ENCODE measurements at places on chromosomes 7 and 10.

DNA sequence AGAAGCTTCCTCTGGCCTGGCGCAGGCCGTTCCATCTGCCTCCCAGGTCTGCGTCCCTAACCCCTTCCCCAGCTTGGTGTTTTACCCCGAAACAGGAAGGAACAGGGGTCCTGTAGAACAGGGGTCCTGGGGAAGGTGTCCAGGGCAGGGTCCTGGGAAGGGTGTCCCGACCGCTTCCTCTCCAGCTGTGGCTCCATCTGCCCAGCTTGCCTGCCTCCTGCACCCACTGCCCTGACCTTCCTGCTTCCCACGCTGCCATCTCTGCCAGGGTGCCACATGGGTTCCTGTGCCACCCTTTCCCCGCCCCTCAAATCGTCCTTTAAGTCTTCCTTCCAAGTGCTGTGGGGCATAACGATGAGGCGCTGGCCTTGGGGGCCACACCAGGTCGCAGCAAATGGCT is 32.4 kb downstream of the WDR86 start:
- H3K4me3 ChIP-seq = no peak overlapping the region
- peaks cover 60% of the 10 kb centered on the region for H3K36me3 ChIP-seq
- H3K27me3 ChIP-seq = no peaks in the 10 kb centered on the region
- DNase-seq = no peak

DNA sequence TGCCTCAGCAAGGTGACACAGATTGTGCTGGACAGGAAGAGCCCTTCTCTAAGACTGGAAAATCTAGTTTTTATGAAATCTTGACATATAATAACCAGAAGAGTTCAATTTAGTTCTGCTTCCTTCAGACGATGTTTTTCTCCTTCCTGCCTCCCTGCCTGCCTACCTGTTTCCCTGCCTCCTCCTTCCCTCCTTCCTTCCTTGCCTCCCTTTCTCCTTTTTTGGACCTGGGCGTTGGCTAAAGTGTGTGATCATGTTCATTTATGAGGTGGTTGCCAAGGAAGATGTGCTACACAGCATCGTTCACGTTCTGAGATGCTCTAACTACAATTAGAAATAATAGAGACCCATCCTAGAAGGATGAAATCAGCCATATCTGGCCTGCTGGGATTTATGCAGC is 224.6 kb downstream of the PHTF2 start:
- no peaks in the 10 kb centered on the region for H3K36me3 ChIP-seq
- DNase-seq = no peak
- no peak overlapping the region for H3K4me3 ChIP-seq
- peaks cover 9% of the 10 kb centered on the region for H3K4me1 ChIP-seq
- H3K27me3 ChIP-seq = no peaks in the 10 kb centered on the region

- no peaks in the 10 kb centered on the region for H3K27me3 ChIP-seq
- peak overlapping the region; percentile 19 for H3K4me3 ChIP-seq
- H3K27ac ChIP-seq = no peak overlapping the region
- no peaks in the 10 kb centered on the region for H3K4me1 ChIP-seq
- H3K36me3 ChIP-seq = no peaks in the 10 kb centered on the region
These were observed 414 bp downstream of the HOXA2 start for GRCh38 chr7:27101957-27102580.

DNA sequence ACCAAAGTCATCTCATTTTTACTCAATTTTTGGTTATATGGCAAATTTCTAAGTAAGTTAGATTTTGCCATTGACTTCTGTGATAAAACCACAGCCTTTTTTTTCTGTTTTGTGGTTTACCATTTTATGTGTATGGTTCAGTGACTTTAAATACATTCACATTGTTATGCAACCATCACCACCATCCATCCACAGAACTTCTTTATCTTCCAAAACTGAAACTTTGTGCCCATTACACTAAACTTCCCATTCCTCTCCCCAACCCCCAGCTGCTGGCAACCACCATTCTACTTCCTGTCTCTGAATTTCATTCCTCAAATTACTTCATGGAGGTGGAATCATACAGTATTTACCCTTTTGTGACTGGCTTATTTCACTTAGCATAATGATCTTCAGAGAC is 280.4 kb upstream of the TCERG1L start:
- H3K4me3 ChIP-seq = no peak overlapping the region
- H3K36me3 ChIP-seq = no peaks in the 10 kb centered on the region
- no peaks in the 10 kb centered on the region for H3K27me3 ChIP-seq
- H3K4me1 ChIP-seq = no peaks in the 10 kb centered on the region
- DNase-seq = no peak

DNA sequence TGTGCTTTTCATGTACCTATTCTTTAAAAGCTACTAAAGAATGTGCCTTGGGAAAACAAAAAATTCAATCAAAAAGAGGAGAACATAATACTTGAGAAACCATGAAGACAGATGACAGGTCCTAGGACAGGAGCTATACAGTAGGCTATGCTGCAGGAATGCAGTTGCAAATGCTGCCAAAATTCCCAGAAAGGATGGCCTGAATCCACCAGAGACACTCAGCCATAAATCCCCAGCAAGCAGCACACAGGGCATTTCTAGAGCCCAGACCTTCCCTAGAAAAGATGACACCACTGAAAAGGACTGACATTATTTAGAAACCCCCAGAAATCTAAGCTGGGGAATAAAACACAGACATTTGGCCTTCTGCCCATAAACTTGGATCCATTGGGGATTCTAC is 237.3 kb downstream of the C7orf25 start:
- H3K36me3 ChIP-seq = no peaks in the 10 kb centered on the region
- H3K4me1 ChIP-seq = peaks cover 17% of the 10 kb centered on the region

DNA sequence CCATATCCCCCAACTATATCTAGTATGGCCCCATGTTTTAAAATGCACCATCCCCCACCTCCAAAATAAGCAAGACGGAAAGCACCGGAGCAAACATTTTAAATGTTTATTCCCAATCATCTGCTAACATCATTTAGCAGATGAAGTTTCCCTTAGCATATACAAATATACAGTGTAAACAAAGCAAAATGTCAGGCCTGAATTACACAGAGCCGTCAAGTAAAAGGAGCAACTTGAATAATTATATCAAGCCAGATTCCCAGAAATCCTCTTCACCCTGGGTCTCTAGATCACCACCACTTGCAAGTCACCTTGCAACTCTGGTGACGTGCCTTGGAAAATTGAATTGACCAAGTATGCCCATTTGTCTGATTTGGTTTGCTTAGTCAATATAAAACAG is 91.6 kb upstream of the COL1A2 start:
- H3K36me3 ChIP-seq = no peaks in the 10 kb centered on the region
- no peak overlapping the region for H3K4me3 ChIP-seq
- H3K4me1 ChIP-seq = no peaks in the 10 kb centered on the region
- no peak for DNase-seq
- H3K27ac ChIP-seq = peak overlapping the region; percentile 79
- H3K27me3 ChIP-seq = no peaks in the 10 kb centered on the region

- DNase-seq = peak; percentile 50
- H3K27me3 ChIP-seq = no peaks in the 10 kb centered on the region
- H3K27ac ChIP-seq = no peak overlapping the region
- no peak overlapping the region for H3K4me3 ChIP-seq
- no peaks in the 10 kb centered on the region for H3K36me3 ChIP-seq
These were observed 80.7 kb upstream of the CHST15 start for GRCh38 chr10:124174071-124174566.

DNA sequence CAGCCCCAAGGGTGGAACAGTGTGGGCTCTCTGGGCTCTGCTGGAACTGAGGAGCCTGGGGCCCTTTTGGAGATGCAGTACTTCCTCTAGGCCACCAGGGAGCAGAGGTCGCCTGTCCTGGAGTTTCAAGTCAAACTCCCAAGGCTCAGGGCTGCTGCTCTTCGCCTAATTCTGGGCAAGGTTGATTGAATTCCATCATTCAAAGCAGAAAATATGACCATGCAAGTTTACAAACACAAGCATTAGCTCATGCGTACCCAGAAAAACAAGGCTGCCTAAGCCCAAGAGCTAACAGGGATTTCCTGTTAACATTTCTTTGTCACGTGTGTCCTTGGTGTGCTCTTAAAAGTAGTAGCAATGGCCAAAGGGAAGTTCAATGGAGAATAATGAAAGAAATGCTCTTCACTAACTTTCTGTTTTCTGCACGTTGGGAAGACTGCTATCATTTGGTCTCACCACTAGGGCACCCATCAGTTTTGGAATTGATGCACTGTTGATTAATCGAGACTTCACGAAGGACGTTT is 20.1 kb downstream of the LDB3 start:
- peaks cover 23% of the 10 kb centered on the region for H3K36me3 ChIP-seq
- no peak overlapping the region for H3K4me3 ChIP-seq

DNA sequence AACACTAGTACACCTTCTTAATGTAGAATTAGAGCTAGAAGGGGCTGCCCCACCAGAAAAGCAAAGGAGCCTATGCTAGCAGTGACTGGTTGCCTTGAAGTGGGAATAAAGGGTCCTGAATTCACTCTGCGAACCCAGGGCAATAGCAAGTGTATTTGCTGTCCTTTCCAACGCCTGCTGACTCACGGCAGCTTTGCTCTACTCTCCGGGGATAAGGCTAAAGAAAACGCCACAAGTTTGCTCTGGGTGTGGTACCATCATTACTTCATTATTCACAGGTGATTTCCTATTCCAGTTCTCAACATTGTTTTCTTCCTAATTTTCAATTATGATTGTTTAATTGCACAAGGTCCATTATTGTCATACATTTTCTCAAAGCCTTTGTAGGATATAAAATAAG is 220.5 kb upstream of the AOAH start:
- H3K27me3 ChIP-seq = no peaks in the 10 kb centered on the region
- no peak for DNase-seq
- H3K4me1 ChIP-seq = peaks cover 8% of the 10 kb centered on the region

DNA sequence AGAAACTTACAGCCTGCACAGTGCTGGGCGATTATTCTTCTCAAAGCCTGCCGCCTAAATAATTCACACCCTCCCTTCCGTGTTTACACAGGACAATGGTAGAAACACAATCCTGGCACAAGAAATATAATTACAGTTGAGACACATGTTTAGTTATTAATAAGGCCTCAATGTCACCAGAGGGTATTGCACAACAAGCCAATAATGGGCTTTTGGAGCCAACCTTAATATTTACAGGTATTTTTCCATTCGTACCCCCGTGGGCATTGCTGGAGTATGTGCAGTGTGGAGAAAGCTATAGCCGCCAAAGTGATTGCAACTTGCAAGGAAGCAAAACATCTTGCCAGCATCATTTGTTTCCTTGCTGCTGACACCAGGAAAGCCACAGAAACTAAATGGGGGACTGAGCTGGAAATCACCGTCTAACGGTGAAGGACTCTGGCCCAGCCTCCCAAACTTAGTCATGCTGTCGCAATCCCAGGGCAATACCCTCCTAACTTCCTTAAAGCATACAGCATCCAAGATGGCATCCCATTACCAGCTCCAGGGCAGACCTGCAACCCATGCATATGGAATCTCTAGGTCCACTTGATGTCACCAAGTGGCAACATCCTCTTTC is 8.6 kb downstream of the CALN1 start:
- H3K27me3 ChIP-seq = no peaks in the 10 kb centered on the region
- H3K4me3 ChIP-seq = no peak overlapping the region
- H3K4me1 ChIP-seq = no peaks in the 10 kb centered on the region

DNA sequence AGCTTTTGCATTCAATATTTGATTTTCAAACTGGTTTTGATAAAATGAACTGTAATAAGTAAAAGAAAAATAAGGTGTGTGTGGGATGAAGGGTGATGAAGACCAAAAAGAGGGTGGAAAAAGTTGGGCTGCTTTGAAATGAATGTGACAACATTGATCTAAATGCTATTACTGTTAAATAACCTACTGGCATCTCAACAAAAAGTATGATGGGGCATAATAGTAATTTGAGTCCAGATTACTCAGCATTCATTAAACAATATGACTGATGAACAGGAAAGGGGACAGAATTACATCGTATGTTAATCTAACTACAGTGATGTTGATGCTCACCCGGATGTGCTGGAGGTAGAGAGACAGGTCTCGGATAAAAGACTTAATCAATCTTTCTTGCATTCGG is 112.2 kb downstream of the ABCC2 start:
- H3K27me3 ChIP-seq = no peaks in the 10 kb centered on the region
- H3K27ac ChIP-seq = no peak overlapping the region
- DNase-seq = no peak
- H3K4me1 ChIP-seq = no peaks in the 10 kb centered on the region
- peaks cover 53% of the 10 kb centered on the region for H3K36me3 ChIP-seq

DNA sequence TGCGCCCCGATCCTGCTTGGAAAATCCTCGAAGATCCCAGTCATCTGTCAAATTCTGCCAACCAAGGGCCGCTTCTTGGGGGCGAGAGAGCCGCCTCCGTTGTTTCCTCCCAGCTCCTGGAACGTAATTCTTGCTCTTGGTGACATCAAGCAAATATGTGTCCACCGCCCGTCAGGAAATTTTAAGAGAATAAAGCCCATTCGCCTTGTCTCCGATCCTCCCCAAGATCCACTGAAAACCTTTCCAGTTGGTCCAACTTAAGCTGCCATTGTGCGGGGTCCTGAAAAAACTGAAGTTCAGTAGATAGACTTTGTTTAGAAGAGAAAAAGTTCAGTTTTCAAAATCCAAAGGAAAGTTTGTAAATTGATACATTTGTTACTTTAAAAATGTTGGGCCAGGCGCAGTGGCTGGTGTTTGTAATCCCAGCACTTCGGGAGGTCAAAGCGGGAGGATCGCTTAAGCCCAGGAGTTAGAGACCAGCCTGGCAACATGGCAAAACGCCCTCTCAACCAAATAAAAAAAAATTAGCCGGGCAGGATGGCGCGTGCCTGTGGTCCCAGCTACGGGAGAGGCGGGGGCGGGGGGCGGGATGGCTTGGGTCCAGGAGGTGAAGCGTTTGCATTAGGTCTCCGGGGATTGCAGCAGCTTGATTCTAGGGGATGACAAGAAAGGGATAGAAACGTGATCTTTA is 1.0 kb upstream of the ZNF800 start:
- H3K4me1 ChIP-seq = peaks cover 15% of the 10 kb centered on the region
- H3K27me3 ChIP-seq = no peaks in the 10 kb centered on the region
- no peak for DNase-seq
- H3K27ac ChIP-seq = peak overlapping the region; percentile 94
- H3K4me3 ChIP-seq = peak overlapping the region; percentile 89
- peaks cover 5% of the 10 kb centered on the region for H3K36me3 ChIP-seq

DNA sequence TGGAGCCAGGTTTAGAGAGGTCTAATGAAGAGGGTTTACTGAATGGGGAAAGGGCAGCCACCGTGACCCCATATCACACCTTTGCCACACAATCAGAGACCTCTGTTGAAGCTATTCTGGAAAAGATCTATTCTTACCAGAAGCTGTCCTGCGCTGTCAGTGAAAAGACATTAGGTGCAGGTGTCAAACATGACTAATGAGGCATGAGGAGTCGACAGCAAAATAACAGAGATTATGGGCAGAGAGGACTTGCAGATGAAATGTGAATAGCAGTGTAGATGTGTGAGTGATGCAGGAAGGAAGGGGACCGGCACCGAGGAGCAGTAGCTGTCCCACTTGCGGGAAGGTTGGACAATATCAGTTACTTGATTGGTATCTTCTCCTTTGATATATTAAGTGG is 627.7 kb upstream of the GALNT17 start:
- no peak for DNase-seq
- no peak overlapping the region for H3K4me3 ChIP-seq
- H3K36me3 ChIP-seq = no peaks in the 10 kb centered on the region
- H3K27me3 ChIP-seq = no peaks in the 10 kb centered on the region

GRCh38 chr7:142697270-142697669 is 52.0 kb upstream of the PRSS1 start:
- no peaks in the 10 kb centered on the region for H3K4me1 ChIP-seq
- no peak overlapping the region for H3K27ac ChIP-seq
- DNase-seq = no peak
- H3K27me3 ChIP-seq = no peaks in the 10 kb centered on the region
- no peaks in the 10 kb centered on the region for H3K36me3 ChIP-seq
- no peak overlapping the region for H3K4me3 ChIP-seq

Measured in tibial artery (tissue), 4 donors.